Trophoblast cell (in vitro differentiated cells and primary cell): ENCODE measurements at places on chromosomes 7 and 10.

GRCh38 chr10:62873866-62874265, 57.7 kb upstream of the EGR2 start:
- no peak for DNase-seq

DNA sequence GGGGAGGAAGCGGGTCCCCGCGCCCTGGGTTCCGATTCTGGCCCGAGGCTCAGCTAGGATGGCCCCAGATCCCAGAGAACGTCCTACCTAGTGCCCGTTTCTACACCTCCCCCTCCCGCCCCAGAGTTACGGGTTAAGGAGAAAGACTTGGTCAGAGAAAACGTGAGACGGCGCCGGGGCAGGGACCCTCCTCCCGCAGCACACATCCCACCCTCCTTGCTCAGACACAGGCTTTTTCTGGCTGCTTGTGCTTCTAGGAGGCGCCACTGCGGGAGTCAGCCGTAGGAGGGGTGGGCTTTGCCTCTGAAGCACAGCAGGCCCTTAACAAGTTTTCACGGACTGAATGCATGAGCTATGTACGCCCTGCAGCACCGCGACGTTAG, 104.9 kb upstream of the LEP start:
- DNase-seq, result no peak

GRCh38 chr10:57260175-57260574, 899.1 kb upstream of the ZWINT start:
- DNase-seq, result no peak

DNA sequence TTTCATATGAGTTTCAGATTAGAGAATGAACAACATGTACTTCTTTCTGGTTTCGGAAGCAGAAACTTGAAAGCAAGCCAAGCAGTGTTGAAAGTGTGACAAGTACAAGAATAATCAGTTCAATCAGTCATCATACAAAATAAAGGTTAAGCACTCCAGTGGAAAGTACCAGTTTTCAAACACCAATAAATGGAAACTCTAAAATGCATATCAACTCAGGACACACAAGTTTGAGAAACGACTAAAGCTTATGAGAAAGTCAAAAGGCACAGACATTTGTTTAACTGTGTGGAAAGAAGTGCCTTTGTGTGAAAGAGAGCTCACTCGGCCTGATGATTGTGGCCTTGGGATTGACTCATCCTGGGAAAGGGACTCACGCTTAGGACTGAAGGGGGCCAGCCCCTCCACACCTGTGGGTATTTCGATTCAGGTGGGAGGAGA, 60.6 kb upstream of the AKR1C1 start:
- no peak for DNase-seq

DNA sequence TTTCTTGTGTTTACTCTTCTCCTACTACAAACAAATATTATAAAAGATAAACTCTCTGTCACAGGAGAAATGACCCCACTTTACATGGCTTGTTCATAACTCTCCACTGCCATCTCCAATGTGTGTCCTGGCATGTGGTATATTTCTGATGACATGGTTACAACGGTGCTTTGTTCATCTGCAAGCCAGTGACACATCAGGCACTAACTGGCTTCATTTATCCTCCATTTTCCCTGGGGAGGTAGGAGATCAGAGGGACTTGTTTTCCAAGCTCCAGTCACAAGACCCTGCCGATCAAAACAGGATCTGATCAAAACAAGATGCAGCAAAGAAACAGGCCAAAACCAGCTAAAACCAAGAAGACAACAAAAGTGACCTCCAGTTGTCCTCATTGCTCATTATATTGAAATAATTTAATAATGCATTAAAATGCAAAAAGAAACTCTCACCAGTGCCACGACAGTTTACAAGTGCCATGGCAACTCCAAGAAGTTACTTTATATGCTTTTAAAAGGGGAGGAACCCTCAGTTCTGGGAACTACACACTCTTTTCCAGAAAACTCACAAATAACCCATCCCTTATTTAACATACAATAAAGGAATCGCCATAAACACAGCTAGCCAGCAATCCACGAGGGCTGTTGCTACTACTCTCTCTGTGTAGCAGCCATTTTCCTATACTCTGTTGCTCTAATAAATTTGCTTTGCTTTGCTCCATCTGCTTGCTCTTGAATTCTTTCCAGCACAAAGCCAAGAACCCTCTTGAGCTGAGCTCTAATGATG, 224.2 kb downstream of the XPNPEP1 start:
- DNase-seq, result no peak
